Activated T-helper 17 cell treated with anti-CD3 and anti-CD28 coated beads, Interleukin-2, amount 50 U/mL, for 72 hours (primary cell): ENCODE measurements at places on chromosomes 12 and 14.
A peak's percentile ranks its signal among the peaks of the same experiment; 100 is the strongest.

DNA sequence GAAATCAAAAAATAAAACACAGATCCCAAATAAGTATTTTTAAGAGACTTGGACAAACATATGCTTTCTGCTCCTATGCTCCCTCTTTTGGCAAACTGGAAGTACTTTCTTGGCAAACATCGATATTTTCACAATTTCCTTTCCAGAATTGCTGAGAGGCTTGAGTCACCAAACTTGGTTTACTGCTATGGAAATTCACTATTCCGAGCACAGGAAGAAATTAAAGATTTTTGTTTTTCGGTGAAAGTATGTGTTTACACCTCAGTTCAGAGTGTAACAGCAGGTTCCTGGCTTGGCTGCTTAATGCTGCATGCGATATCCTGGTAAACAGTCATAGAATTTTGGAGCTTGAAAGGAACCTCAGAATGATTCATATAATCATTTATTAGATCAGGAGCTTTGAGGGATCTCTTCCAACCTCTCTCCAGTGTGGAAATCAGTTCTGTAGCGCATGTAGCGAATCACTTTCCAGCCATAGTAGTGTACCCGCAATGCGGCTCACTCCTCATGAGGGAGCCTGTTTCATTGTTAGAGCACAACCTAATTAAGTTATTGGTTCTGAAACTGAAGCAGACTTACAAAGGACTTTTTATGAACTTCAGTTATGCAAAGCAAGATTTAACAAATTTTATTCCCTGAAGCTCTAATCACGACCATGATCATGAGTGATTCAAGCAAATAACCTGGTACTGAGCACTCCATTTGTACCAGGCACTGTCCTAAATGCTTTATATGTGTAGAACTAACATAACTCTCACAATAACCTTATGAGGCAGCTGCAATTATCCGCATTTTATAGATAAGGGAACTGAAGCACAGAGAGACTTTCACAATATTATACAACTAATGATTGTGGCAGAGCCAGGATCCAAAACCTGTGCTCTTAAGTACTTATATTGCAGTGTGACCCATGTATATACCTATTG lies 56.4 kb upstream of the ATP2A2 start:
- no peak for ATAC-seq

DNA sequence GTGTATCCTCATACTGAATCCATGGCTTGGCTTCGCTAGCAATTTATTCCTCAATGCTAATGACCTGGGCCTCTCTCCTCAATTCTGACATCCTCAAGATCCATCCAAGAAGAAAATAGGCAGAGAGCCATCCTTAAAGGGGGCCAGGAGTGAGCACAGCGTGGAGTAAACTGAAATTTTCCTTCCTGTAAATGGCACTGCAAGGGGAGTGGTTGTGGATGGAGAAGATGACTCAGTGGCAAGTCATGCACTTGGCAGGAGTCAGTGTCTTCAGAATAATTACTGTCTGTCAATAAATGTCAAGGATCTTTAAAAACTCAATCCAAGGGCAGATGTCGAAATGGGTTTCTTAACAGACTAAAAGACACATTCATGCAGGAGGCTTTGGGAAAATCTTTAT lies 88.0 kb upstream of the TMEM132C start:
- ATAC-seq, result no peak

DNA sequence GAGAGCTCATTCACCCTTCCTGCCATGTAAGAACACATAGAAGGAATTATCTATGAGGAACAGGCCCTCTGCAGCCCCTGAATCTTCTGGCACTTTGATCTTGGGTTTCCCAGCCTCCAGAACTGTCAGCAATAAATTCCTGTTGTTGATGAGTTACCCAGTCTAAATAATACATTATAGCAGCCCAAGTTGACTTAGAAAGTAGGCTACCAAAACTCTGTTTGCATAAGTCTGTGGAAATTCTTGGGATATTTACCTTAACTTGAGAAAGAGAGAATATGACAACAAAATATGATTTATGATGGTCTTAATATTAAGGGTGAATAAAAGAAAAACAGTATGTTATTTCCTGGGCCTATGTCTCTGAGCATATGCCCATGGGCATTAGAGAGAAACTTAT lies 433.0 kb upstream of the LMO3 start:
- no peak for ATAC-seq

- ATAC-seq, result no peak
Measured at GRCh38 chr14:58712357-58712756, 74.6 kb downstream of the DACT1 start.

GRCh38 chr12:51361161-51362016 lies 14.9 kb upstream of the CELA1 start:
- no peak for ATAC-seq

DNA sequence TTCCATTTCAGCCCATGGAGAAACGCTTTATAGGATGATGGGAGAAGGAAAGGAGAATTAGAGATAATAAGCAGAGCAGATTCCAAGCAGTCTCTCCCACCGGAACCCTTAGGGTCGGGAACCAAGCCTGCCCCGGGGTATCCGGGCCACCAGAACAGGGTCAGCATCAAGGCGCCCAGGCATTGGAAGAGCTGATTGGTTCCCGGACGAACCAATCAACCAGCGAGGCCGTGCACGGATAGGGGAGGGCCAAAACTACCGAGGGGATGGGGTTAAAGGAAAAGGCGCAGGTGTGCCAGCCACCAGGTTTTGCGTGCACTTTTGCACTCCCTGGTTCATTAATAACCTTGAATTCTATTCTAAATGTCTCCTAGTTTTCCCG lies 1.7 kb downstream of the PPM1H start:
- ATAC-seq, result no peak

DNA sequence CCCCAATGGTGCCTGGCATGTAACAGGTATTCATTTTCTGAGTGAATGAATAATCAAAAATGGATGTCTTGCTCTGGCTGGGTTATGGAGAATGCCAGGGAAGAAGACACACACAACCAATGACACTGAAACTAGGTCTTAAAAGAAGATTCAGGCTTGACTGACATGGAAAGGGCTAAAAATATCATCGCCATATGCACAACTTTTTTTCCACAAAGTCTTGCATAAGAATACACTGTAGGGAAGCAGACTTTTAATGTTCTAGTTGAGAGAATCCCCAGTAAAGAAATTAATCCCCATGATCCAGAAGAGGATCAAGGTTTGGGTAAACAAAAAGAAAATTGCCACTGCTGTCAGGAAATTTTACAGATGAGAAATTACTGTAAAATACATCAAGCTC lies 116.4 kb downstream of the SLC2A13 start:
- no peak for ATAC-seq

- ATAC-seq, result no peak
Measured at GRCh38 chr14:30468354-30468753, 90.6 kb upstream of the G2E3 start.

DNA sequence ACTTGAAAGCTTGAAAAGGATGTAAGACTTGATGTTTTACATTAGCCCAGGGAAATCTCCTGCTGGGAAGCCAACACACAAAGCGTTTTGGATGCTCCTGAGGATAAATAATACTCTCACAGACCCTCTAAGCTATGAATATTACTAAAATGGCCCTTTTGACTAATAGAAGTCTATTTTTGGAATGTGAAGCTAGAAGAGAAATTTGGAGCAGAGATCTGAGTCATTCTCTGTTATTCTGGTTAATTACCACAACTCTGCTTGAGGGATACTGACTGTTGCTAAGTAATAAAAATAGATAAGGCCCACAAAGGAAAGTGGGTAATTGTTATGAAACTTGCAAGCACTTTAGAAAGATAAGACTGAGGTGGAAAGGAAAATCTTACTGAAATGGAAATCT lies 346.2 kb upstream of the STXBP6 start:
- ATAC-seq, result no peak

DNA sequence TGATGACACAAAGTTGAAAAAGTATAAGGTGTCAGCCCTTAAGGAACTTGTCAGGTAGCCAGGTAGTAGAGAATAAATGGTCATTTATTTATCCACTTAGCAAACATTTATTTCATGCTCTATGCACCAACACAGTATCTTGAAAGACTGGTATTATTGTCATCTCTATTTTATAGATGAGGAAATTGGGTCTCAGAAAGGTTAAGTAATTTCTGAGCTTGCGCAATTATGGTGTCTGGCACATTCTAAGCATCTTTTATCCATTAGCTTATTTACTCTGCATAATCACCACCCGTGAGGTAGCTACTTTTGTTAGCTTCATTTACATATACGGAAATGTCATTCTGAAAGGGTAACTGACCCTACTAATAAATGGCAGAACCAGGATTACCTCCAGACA lies 2.5 kb upstream of the UTP20 start:
- ATAC-seq, result no peak

GRCh38 chr14:68807148-68807600 lies 14.3 kb upstream of the ZFP36L1 start:
- no peak for ATAC-seq

- peak; percentile 46 for ATAC-seq
Measured at GRCh38 chr12:12804432-12804886, 8.7 kb upstream of the DDX47 start.

DNA sequence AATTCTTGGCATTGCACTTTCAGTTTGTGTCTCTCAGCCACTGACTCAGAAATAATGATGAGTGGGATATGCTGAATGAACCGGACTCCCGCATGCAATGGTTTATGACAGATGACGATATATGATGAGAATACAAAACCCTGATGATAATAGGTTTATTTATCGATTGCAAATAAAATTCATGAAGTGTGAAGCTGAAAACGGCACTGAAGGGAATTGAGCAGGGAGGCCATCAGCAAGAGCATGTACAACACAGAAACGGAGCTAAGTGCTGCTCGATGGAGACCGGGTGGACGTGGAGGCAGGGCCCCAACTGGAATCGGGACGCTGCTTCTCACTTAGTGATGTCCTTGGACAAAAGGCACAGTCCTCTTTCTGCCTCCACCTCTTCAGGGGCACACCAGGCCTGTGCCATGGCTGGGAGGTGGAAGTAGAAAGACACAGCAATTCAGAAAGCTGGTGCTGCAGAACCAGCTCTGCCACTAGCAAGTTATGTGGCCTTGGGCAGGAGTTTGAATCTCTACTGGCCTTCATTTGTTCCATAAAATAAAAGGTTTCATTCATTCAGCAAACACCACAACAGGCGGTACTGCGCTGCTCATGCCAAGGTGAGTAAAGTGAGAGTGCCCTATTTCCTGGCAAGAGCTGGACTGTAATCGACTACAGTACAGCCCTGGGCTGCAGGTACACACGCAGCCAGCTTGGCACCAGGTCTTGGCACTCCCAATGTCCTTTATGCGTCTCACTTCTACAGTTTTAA lies 117.0 kb downstream of the EGLN3 start:
- peak; percentile 18 for ATAC-seq

DNA sequence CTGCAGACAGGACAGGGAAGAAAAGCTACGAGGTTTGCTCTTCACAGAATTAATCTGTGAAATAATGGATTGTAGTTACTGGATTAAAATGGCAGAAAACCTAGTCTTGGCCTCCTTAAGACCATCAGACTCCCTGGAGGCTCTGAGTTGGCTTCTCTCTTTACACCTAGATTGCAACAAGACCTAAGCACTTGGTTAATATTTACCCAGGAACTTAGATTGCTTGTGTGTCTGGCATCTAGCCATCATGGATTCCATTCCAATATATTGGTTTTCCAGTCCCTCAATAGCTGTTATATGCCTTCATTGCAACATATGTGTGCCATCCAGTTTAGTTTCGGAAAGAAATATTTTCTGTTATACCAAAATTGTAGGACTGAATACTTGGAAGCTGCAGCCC lies 1.9 kb upstream of the GTF2A1 start:
- no peak for ATAC-seq

DNA sequence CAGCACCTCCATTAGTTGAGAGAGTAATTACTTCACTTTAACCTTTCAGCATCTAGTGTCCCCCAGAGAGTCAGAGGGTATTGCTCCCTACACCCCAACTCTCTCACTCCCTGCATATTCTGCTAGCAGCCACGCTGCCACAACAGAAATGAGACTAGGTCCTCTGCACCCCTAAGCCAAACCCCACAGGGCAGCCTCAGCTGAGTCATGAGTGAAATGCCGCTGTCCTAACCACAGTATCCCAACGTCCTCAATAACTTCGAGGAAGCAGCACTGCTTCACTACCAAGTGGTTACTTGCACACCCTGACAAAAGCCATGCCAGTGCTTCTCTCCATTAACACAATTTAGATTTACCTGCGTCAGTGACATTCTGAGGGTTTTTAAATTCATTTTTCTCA lies 6.9 kb upstream of the LYZ start:
- no peak for ATAC-seq

DNA sequence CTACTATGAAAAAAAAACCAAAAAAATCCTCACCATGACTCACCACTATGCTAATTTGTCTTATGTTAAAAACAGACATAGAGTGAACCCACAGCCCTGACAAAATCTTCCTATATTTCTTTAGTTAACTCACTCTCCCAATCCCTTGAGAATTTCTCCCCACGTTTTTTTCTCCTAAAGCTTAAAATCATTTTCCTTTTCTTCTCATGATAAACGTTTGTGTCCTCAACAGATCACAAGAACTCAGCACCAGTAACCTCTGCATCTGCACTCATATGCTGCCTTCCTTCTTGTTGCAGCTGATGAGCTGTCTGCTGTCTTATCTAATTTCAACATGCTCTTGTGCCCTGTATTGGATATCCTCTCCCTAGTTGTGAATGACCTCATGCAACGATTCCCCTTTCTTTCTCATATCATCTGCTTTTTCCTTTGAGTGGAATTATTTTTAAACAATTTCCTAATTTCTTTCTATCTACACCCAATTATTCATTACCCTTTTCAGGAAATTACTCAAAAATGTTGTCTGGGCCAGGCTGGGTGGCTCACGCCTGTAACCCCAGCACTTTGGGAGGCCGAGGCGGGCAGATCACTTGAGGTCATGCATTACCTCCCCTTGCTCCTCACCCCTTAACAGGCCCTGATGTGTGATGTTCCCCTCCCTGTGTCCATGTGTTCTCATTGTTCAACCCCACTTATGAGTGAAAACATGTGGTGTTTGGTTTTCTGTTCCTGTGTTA lies 427.5 kb upstream of the MGAT4C start:
- no peak for ATAC-seq

GRCh38 chr12:57835366-57836288 lies 10.9 kb downstream of the CTDSP2 start:
- ATAC-seq, result no peak
